NCI-H2171 (cell line): ENCODE measurements at places on chromosomes 16 and 17.

DNA sequence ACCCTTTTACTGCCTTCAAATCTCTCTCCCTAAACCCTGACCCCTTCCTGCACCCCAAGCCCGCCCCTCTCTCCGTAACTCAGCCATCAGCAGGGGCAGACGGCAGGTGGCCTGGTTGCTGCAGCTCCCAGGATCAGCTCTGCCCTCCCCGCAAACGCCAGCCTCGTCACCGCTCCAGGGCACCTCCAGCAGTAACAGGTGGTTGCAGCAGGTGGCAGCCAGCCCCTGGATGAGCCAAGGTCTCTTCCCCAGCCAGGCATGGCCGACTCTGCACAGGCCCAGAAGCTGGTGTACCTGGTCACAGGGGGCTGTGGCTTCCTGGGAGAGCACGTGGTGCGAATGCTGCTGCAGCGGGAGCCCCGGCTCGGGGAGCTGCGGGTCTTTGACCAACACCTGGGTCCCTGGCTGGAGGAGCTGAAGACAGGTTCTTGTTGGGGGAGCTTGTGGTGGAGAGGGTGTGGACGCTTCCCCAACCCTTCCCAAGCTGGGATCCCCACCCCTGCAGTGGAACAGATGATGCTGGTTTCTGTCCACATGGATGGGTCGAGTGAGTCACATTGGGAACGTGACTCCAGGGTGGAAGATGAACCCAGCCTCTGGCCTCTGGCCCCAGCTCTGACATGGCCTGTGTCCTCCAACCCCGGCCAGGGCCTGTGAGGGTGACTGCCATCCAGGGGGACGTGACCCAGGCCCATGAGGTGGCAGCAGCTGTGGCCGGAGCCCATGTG lies 558 bp downstream of the HSD3B7 start:
- DNase-seq = peak; percentile 80

GRCh38 chr17:50079334-50080095 lies 15.6 kb upstream of the PDK2 start:
- DNase-seq = peak; percentile 92

DNA sequence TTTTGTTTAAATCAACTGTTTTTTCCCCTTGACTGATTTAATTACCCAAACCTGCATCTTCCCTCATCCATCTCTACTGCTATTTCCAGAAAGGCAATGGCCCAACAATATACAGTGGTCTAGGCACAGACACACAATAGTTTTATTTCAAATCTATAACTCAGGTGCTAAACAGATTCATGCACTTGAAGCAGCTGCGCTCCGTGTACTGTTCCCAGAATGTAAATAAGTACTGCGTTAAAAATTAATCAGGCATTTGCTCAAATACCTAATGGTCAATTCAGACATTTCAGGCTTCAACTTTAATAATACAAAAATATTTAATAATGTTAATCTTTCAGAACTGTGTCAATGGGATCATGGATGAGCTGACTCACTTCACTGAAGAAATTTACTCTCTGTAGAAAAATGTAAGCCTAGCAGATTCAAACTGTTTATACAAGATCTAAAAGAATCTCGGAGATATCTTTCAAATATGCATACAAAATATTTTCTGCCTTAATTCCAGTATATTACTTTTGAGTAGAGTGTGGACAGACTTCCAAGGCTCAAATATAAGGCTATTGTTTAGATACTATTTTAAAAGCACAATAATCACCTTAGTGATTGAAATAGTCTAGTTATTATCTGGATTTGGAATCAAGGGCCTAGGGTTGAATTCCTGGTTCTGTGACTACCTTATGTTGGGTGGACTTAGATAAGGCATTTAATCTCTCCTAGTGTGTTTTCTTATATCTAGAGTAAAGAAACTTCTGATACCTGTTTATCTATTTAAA lies 97.4 kb upstream of the PSMD7 start:
- DNase-seq = no peak

DNA sequence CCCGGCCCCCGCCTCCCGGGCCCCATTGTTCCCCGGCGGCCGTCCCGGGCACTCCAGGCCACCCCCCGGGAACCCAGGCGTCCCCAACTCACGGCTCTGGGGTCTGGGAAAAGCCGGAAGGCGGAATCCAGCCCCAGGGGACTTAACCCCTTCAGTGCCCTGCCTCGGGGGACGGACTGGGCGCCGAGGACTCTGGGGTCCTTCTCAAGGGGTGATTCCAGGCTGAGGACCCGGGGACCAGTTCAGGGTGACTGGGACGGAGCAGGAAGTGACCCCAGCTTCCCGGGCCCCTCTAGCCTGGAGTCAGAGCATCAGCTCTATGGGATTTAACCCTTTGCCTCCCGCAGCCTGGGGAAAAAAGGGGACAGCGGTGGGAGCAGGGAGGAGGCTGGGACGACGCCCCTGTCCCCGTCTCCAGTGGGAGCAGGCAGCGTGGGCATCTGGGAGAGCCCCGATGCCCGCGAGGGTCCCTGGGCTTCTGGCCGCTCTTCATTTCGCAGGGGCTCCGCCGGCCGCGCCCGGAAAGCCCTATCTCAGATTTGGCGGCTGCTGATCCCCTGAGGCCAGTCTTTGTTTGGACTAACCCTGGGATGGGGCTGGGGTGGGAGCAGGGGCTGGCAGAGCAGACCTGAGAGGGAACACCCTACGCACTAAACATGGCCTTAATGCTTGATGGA lies at the start of gene ZNF629:
Gene ZNF629, minus strand, starts transcription at position 270 of the 677 bp plus-strand sequence. CDS start 2,723 bp downstream, outside the sequence.
- DNase-seq = peak; percentile 79
